ENCODE measurements at places on chromosomes 1 and 21. TPM values are rescaled to one million over a fixed set of nuclear protein-coding genes. Genes with fewer than 3 reads are reported as not detected.

DNA sequence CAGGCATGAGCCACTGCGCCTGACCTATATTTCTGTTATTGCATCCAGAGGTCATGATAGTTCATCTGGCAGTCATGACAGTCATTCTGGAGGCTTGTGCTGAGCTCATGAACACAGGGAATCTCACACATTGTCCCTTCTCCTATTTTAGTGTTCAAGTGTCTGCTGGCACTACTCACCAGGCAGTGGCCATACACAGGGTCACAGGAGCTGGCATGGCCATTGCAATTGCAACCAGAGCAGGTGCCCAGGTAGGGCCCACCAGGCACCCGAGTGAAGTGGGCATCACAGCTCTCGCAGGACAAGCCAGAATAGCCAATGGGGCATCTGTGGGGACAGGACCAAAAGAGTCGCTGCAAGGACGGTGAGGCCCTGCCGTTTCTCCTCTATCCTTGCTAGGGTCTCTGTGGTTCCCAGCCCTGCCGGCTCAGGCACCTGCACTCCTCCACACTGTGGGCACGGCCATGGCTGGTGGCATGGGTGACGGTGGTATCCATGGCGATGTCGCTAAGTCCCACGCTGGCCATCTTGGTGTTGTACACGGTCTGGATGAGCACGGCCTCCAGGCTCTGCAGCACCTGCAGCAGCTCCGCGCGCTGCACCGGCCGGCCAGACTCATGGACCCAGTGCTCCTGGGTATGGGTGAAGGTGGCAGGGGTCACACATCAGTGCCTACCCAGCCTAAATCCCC, 57.0 kb downstream of the HSPG2 start:
- no peak overlapping the region for H3K27ac ChIP-seq
- H3K36me3 ChIP-seq = peaks cover 92% of the 10 kb centered on the region
- no peaks in the 10 kb centered on the region for H3K4me1 ChIP-seq
- H3K4me3 ChIP-seq = no peak overlapping the region
- H3K27me3 ChIP-seq = no peaks in the 10 kb centered on the region

GRCh38 chr1:115668579-115668978, 26.8 kb downstream of the VANGL1 start:
- no peaks in the 10 kb centered on the region for H3K27me3 ChIP-seq
- H3K27ac ChIP-seq = peak overlapping the region; percentile 26

Gene TMEM52
- polyA plus RNA-seq = 6.2 TPM

Gene LHX8
- not detected for polyA plus RNA-seq

- H3K27ac ChIP-seq = peak within 1 kb of the TSS; percentile 93
- DNase-seq = peak; percentile 62
- H3K4me1 ChIP-seq = peaks cover 44% of the 10 kb centered on the region
Measured at GRCh38 chr1:29123887-29124365, at the start of gene TMEM200B. Gene TMEM200B, minus strand, starts transcription at chr1:29123903. Its CDS starts 2,075 bp downstream, at chr1:29121828.

Gene TM2D1
- 15.6 TPM for polyA plus RNA-seq

- no peak overlapping the region for H3K27ac ChIP-seq
- DNase-seq = no peak
- H3K4me1 ChIP-seq = peaks cover 86% of the 10 kb centered on the region
Measured at GRCh38 chr1:51241119-51241518, 5.0 kb downstream of the RNF11 start.

GRCh38 chr1:22327411-22327810, 124.2 kb upstream of the ZBTB40 start:
- H3K4me3 ChIP-seq = no peak overlapping the region
- peak; percentile 11 for DNase-seq
- H3K27ac ChIP-seq = no peak overlapping the region
- H3K27me3 ChIP-seq = no peaks in the 10 kb centered on the region
- H3K36me3 ChIP-seq = no peaks in the 10 kb centered on the region

Gene NBPF11
- polyA plus RNA-seq = 6.2 TPM

DNA sequence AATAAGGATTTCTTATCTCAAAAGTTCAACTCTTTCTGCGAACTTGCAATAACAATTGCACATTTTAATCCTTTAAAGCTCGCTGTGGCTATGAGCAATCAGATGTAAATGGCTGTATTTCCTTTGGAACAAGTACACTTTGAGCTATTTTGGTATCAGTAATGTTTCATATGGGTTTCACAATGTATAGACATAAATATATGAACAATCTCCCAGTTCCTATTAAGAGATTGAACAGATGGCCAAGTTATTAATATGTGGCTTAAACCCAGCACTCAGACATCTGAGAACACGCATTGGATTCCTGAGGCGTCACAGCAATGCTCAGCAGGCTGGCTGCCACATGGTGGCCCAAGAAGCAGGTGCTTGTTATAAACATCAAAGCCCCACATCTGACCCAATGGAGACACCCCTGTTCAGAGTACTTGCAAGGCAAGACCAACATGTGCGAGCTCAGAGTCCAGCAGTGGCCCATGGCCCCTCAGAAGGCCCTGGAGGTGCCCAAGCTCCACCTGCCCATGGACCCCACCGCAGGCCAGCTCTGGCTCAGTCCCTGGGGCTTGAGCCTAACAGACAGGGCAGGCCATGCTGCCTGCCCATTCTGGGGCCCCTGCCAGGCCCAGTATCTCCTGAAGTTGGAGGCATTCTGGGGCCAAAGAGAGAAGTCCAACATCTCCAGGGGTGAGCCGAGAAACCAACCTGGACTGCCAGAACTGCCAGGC, 23.7 kb downstream of the PSMG1 start:
- no peaks in the 10 kb centered on the region for H3K27me3 ChIP-seq
- no peaks in the 10 kb centered on the region for H3K4me1 ChIP-seq
- H3K27ac ChIP-seq = no peak overlapping the region

GRCh38 chr1:175471039-175471800, 272.2 kb downstream of the TNR start:
- H3K27me3 ChIP-seq = peaks cover 10% of the 10 kb centered on the region
- H3K4me3 ChIP-seq = no peak overlapping the region
- H3K4me1 ChIP-seq = no peaks in the 10 kb centered on the region
- no peaks in the 10 kb centered on the region for H3K36me3 ChIP-seq

DNA sequence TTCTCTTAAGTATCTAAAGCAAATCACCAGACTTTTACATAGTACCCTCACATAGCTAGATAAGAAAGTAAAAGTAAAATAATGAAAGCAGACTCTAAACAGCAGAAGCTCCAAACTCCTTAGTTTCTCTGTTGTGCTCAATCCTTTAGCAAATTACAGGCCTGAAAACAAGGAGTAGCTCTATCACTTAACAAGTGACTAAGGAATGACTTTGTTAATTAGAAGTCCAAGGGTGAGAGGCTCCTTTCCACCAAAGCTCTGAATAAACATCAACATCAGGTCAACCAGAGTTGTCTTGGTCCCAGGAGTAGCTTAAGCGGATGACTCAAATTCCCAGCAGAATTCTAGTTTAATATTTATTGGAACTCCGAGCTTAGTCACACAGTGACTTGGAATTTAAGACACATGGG, 5.9 kb downstream of the NRIP1 start:
- DNase-seq = no peak
- H3K27me3 ChIP-seq = no peaks in the 10 kb centered on the region
- no peaks in the 10 kb centered on the region for H3K36me3 ChIP-seq

DNA sequence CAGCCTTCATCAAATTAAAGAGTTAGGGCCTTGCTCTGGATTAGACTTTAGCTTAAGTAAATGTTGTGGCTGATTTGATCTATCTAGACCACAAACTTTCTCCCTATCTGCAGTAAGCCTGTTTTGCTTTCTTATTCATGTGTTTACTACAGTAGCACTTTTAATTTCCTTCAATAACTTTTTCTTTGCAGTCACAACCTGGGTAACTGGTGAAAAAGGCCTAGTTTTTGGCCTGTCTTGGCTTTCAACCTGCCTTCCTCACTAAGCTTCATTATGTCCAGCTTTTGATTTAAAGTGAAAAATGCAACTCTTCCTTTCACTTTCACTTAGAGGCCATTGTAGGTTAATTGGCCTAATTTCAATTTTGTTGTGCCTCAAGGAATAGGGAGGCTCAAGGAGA, 12.5 kb upstream of the LPGAT1 start:
- H3K36me3 ChIP-seq = no peaks in the 10 kb centered on the region
- no peak for DNase-seq
- H3K27ac ChIP-seq = no peak overlapping the region
- no peak overlapping the region for H3K4me3 ChIP-seq
- no peaks in the 10 kb centered on the region for H3K4me1 ChIP-seq

DNA sequence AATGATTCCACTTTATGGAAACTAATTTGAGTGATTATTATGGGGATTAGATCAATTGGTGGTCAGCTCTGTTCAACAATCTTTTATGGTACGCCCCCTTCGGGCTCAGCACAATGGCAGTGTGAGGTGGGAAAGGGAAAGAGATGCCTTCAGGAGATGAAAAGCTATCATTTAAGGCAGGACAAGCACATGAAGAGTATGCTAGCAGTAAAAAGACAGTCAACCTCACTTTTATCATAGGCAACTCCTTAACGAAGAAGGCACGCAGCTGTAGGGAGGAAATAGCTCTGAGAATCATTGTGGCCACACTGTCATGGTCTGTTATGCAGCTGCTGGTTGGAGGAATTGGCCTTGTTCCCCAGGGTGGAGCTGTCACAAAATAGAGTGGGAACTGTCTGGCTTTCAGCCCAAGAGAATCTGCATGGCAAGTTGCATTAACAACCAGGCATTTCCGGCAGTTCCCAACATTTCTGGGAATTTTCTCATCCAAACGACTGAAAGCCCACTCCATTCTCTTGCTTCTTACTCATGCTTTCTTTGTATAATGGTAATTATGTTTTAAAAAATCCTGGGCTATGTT, 54.4 kb upstream of the BCL10 start:
- no peak overlapping the region for H3K4me3 ChIP-seq
- peak; percentile 70 for DNase-seq
- peak overlapping the region; percentile 60 for H3K27ac ChIP-seq
- H3K27me3 ChIP-seq = no peaks in the 10 kb centered on the region

- no peaks in the 10 kb centered on the region for H3K36me3 ChIP-seq
- peak; percentile 96 for DNase-seq
- H3K27ac ChIP-seq = peak overlapping the region; percentile 18
- H3K4me3 ChIP-seq = peak overlapping the region; percentile 14
- peaks cover 18% of the 10 kb centered on the region for H3K4me1 ChIP-seq
Measured at GRCh38 chr1:24150234-24151174, 7.6 kb upstream of the IL22RA1 start.

Gene S100A12
- polyA plus RNA-seq = 58.3 TPM
